ENCODE measurements at places on chromosomes 2 and 18. TPM values are rescaled to one million over a fixed set of nuclear protein-coding genes. Genes with fewer than 3 reads are reported as not detected.
A peak's percentile ranks its signal among the peaks of the same experiment; 100 is the strongest.

Gene GIGYF2
- 22.9 TPM for polyA plus RNA-seq

Gene ABCB6
- 35.1 TPM for polyA plus RNA-seq

Gene HOXD10
- not detected for polyA plus RNA-seq

Gene DOK6
- polyA plus RNA-seq: not detected

Gene ALK
- polyA plus RNA-seq: not detected

Gene KATNAL2
- polyA plus RNA-seq: 0.80 TPM

Gene MC4R
- polyA plus RNA-seq: not detected

Gene IL36B
- polyA plus RNA-seq: not detected

Gene TBR1
- 0.14 TPM for polyA plus RNA-seq

Gene NETO1
- polyA plus RNA-seq: not detected

GRCh38 chr2:190636361-190636760 lies 12.5 kb upstream of the NAB1 start:
- DNase-seq: peak; percentile 70

DNA sequence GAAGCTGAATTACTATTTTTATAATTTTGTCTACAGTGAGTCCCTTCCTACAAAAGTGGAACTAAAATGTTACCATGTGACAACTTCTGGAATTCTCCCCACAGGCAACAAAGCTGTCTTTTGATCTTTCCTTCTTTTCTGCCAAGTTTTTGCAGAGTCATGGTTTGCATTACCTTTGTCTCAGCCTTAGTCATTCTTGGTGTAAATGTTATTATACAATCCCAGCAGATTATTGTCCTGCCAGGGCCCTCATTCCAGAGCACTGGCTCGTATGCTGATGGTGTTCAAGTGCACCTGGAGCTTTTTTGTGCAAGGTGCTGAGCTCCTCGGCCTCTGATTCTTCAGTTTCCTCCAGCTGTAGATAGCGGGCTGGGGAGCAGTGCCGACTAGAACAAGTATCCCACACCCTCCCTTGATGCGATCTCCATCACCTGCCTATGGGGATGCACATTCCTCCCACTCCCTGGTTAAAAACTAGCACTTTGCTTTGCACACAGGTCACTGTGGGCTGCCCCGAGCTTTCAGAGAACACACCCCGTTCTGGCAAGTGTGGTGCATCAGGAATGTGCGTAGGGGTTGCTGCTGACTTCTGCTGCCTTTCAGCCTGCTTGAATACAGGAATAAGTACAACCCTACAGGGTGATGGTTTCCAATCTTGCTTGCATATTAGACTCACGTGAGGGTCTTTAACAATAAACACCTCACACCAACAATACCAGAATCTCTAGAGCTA lies 263.6 kb downstream of the RNF144A start:
- DNase-seq: no peak

- DNase-seq: no peak
Observed at GRCh38 chr18:23967321-23968089, 47.0 kb upstream of the TTC39C start.

DNA sequence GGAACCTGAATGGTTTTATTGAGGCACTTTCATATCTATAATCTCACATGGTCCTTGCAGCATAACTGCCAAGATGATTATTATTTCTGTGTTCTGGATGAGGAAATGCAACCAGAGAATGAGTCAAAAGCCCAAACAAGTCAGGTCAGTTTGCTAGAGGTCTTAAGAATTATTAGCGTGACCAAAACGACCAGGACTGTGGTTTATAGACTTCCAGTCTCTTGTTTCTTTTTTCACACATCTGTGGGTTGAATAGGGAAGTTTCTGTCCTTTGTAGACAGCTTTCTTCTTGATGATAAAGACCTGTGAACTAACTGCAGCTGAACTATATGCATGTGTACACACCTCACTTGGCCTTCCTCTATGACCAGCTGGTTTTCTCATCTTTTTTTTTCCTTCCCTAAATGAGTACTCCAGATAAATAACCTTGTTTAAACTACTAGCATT lies 13.9 kb downstream of the ADAM23 start:
- DNase-seq: no peak

DNA sequence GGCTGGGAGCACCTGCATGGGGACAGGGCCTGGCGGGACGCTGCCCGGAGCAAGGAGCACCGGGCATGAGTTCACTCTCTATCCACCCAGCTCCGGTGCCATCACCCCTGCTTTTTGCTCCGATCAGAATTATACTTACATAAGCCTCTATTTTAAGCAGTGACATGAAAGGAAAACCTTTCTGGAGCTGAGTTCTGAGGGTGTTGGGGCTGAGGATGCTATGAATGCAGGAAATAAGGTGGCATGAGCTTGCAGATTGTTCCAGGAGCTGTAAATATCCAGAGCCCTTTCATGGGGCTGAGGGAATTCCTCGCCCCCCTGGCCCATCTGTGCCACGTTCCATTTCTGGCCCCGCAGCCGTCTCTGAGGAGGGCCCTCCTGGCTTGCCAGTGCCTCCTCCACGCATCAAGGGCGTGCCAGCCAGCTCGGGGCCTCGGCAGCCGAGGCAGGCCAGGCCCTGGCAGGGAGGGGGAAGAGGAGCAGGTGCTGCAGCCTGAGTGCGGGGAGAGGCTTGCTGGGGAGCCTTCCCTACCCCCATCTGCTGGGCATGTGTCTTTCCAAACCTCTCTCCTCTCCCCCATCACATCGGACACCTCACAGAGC lies 91.7 kb upstream of the MCFD2 start:
- DNase-seq: no peak

DNA sequence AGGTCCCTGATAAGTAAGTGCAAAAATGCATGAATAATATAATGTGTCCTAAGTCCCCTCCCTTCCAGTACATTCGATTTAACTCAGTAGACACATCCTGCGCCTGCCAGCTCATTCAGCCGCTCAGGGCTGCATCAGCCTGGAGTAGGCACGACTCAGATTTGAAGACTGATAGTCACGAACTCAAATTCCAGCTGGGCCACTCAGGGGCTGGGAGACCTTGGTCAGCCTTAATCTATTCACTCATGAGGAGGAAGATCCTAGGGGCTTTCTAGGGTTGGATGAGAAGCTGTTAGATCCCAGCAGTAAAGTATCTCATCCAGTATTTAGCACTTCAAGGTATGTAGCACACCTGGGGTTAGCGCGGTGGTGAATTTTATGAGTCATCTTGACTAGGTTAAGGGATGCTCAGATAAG lies 98.9 kb upstream of the ODC1 start:
- no peak for DNase-seq

- peak; percentile 89 for DNase-seq
Observed at GRCh38 chr2:15579641-15580040, 12.0 kb upstream of the DDX1 start.

DNA sequence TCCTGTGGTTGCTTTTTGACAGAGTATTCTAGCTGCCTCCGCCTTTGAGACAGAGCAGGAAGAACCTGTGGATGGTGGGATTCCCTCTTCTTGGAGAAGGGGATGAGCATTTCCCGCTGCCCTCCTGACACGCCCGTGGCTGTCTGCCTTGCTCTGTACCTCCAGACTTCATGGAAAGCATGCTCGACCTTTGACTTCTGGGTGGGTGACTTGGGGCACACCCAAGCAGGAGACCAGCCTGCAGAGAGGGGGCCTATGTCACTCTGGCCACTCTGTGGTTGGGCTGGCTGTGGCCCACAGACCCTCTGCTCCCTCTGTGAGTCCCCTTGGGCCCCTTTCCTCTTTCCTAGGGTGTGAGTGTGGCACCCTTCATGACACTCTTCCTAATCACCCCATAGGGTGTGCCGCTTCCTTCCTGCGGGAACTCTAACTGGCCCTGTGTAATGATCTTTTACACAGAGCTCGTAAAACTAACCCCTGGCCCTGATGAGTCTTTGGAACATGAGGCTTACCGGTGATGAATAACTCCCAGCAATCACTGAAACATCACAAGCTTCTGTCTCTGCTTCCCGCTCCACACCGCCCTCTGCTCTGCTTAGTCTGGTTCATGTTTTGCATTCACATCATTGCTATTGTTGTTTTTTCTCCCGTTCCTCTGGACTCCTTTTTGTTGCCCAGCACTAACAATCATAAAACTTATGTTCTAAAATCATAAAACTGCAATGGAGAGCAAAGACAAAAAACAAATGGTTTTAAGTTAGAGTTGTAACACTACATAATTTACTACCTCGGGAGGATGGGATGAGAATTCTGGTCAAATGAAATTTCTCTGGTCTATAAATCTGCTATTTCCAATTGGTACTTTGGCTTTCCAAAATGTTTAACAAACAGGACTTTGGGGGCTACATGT lies 101.1 kb downstream of the SH3YL1 start:
- DNase-seq: no peak

GRCh38 chr2:96345438-96345837 lies 9.9 kb downstream of the NCAPH start:
- DNase-seq: no peak

GRCh38 chr2:101114268-101114783 lies 36.9 kb downstream of the TBC1D8 start:
- DNase-seq: no peak

- DNase-seq: no peak
Observed at GRCh38 chr18:31430072-31430471, 17.5 kb upstream of the DSG3 start.

DNA sequence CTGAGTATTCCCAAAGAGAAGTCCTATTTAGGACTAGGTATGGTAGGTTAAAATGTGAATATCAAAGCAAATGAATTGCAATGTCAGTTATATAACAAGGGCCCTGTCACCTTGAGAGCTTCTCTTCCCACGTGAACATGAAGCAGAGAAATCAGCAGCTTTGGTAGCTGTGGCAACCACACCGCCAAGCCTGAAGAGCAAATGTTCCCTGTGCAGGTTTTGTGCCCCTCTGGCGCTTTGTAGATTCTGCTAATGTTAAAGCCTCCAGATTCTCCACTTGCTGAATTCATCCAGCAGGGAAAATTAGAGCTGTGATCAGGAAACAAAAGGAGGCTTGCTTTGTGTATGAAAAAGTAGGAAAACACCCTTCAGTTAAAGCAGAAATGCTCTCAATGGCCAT lies 322.6 kb downstream of the RBM43 start:
- no peak for DNase-seq

- peak; percentile 88 for DNase-seq
Observed at GRCh38 chr2:4662161-4662779, 958.9 kb downstream of the DCDC2C start.

DNA sequence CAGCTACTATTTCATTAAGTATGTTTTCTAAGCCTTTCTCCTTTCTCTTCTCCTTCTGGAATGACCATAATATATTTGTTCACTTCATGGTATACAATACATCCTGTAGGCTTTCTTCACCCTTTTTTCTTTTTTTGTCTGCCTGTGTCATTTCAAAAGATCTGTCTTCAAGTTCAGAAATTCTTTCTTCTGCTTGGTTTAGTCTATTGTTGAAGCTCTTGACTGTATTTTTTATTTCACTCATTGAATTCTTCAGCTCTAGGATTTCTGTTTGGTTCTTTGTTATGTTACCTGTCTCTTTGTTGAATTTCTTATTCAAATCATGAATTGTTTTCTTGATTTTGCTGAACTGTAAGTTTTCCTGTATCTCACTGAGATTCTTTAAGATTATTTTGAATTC lies 109.9 kb downstream of the TMEM131 start:
- DNase-seq: no peak

DNA sequence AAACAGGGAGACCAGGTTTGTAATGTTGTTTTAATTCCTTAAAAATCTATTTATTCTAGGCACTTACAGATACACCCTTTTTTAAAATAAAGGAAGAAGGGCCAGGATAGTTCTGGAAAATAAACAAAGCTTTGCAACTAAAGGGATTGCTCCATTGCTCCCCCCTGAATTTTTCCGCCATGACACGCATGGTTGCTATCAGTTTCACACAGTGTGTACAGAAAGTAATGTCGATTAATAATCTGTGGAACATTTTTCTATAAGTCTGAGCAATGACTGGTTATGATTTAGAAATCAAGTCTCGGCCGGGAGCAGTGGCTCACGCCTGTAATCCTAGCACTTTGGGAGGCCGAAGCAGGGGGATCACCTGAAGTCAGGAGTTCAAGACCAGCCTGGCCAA lies 90.8 kb downstream of the GAREM1 start:
- DNase-seq: no peak

GRCh38 chr2:126627643-126628042 lies 28.3 kb upstream of the GYPC start:
- DNase-seq: no peak

DNA sequence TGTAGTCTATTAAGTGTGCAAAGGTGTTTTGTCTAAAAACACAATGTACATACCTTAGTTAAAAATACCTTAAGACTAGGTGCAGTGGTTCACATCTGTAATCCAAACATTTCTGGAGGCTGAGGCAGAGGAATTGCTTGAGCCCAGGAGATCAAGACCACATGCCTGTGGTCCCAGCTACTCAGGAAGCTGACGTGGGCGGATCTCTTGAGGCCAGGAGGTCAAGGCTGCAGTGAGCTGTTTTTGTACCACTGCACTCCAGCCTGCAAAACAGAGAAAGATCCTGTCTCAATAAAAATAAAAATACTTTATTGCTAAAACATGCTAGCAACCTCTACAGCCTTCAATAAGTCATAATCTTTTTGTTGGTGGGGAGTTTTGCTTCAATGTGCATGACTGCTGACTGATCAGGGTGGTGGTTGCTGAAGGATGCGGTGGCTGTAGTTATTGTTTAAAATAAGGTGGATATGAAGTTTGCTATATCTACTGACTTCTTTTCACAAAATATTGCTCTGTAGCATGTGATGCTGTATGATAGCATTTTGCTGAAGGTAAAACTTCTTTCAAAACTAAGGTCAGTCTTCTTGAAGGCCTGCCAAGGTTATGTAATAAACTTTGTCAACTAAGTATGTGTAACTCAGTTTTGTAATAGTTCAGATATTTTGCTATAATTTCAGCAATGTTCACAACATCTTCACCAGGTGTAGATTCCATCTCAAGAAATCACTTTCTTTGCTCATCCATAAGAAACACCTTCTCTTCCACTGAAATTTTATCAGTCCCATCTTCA lies 1238.0 kb upstream of the NRXN1 start:
- no peak for DNase-seq

DNA sequence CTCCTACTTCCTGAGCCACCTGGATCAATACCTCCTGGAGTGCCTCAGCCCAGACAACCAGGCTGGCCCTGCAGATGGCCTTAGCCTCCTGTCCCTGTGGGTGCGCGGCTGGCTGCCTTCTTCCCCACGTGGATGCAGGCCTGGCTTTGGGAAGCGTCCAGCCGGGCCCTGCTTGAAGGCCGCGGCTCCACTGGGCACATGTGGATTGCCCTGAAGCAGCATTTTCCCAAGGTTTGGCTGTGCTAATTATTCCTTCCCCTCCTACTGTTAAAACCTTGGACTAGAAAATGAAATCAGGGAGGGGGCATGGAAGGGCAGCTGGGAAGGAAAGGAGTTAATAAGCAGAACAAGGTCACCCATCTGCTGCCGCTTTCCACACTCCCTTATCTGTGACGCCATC lies 143.0 kb upstream of the GATA6 start:
- no peak for DNase-seq

All from endothelial cell of umbilical vein (primary cell).